ENCODE measurements at places on chromosomes 13 and 19.

GRCh38 chr13:112177450-112178288 lies 110.7 kb downstream of the SOX1 start:
- DNase-seq: no peak

- DNase-seq: no peak
These were observed 22.1 kb downstream of the CACNA1A start for GRCh38 chr19:13484166-13484565.

- peak; percentile 48 for DNase-seq
These were observed 12.7 kb upstream of the PSMD8 start for GRCh38 chr19:38361633-38362075.

GRCh38 chr13:102517959-102518358 lies 78.8 kb upstream of the TPP2 start:
- no peak for DNase-seq

DNA sequence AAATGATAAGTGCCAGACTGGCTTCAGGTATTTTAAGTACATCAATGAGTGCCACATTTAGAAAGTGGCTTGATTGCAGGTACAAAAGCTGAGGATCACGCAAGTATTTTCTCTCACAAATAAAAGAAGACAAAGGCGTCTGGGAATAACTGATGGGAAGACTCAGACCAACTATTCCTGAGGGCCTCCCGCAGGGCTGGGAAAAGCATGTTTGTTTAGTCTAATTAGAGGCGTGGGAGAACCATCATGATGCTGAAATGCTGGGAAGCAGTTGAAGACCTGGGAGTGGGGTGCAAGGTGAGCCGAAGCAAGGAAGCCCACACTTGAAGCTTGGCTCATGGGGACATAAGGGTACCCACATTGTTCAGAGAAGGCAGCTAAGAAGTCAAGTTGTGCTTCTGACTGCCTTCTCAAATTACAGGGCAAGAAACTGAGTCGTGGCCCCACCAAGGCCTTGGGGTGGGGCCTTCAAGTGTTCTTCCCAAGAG lies 536.0 kb downstream of the MYO16 start:
- DNase-seq: no peak

DNA sequence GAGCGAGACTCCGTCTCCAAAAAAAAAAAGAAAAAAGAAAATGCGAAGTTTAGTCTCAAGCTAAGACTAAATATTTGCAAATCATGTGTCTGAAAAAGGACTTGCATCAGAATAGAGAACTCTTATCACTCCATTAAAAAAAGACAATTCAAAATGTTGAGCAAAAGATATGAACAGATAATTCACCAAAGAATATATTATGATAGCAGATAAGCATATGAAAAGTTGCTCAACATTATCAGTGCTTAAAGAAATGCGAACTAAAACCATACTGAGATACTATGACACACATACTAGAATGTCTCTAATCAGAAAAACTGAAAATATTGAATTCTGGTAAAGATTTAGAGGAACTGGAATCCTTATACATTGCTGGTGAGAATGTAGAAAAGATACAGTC lies 38.7 kb upstream of the SACS start:
- no peak for DNase-seq

DNA sequence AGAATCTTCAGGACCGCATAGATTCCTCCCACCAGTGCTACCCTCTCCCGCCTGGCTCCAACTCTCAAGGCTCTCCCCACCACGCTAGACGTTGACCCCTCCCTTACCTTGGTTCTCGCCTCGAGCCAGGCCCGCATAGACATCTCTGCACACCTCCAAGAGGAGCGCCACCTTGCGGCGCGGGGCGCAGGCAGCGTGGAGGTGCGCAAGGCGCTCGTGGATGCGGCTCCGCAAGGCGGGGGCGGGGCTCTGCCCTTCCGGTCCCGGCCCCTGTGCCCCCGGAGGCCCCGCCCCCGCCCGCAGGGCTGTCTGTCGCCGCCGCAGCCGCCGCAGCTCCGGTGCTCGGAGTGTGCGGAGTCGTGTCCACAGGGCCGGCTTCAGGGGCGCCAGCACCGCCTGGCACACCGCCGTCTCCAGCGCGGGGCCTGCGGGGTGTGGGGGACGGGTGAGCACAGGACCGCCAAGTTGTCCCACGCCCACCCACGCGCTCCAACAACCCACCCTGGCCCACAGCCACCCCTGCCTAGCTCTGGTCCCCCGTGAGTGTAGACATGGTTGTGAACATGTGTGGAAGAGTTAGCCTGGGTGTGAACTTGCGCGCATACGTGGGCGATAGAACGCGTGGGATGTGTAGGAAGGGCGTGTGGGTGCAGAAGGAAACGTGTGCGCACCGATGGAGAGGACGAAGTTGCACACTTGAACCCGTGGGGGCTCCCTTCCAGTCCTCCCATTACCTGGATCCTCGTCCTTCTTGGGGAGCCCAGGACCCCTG lies 8.1 kb downstream of the RINL start:
- peak; percentile 92 for DNase-seq

DNA sequence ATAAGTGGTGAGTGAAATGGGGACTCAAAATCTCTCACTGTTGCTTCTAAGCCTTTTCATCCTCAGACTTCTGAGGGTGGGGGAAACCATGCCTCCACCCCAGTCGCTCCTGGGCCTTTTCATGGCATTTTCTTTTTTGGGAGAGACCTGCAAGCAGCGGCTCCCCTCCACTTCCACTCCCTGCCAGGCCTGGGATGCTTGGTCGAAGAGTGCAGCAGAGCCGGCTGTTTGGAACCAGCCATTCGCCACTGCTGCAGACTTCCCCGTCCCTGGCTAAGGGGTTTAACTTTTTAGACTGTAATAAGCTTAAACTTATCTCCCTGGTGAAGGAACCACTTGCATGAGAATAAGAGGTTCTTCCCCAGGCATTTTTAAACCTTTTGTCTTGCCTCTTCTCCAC lies 617.2 kb downstream of the PCDH9 start:
- DNase-seq: no peak

GRCh38 chr19:2811221-2811722 lies 8.4 kb upstream of the ZNF554 start:
- DNase-seq: no peak

GRCh38 chr13:100315522-100315921 lies 226.6 kb downstream of the PCCA start:
- no peak for DNase-seq

DNA sequence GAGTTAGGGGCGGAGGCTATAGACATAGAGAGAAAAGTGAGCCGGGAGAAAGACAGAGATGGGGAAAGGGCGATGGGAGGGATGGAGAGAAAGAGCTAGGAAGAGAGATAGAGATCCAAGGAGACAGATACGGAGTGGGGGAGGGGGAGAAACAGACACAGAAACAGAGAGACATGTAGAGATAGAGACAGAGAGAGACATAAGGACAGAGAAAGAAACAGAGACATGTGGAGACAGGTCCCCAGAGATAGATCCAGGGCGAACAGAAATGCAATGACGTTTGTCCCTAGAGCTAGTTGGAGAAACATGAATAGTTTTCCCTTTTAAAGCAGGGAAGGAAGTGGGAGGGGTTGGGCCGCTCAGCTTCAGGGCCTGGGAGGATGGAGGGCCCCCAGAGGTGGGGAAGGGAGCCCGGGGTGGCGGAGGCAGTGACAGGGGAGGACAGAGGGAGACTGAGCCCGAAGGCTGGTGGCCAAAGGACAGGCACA lies 4.6 kb downstream of the PPP1R14A start:
- no peak for DNase-seq

DNA sequence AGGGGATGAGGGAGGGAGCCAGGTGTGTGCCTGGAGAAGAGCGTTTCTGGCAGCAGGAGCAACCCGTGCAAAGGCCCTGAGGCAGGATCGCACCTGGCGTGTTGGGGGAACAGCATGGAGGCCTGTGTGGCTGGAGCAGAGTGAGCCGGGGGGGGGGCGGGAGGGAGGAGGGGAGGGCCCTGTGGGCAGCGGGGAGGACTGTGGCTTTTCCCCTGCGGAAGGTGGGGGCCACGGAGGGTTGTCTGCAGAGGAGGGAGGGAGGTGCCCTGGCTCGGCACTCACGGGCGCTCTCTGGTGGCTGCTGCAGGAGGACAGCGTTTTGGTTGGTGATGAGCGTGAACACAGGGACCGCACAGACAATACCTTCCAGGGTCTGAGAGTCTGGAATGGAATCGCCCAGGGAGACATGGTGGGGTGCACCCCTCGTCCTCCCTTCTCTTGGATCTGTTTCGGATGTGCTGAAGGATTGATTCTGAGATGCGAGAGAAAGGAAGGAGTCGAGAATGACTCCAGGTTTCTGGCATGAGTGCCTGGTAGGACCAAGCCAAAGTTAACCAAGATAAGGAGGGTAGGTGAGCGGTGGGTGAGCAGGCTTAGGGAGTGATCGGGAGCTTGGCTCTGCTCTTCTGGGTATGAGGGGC lies 6.5 kb downstream of the RAB11B start:
- peak; percentile 58 for DNase-seq

- DNase-seq: no peak
These were observed 48.6 kb downstream of the FAM124A start for GRCh38 chr13:51270623-51271415.

DNA sequence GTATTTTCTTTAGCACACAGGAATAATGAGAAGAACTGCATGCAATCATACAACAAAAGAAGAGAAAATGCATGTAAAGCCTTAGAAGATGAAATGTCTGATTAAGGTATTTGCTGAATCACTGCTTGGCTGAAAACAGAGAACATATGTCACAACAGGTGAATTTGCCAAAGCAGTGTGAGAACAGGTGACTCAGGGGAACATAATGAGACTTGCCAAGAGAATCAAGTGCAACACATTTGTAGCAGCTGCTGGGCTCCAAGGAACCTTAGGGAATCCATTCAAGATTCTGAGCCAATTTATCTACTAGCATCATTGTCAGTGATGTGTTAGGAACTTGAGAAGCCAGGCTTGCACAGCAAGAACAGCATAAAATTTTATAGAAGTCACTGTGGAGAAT lies 273.1 kb downstream of the PCDH20 start:
- no peak for DNase-seq

GRCh38 chr13:52179925-52180324 lies 20.5 kb upstream of the NEK3 start:
- no peak for DNase-seq

DNA sequence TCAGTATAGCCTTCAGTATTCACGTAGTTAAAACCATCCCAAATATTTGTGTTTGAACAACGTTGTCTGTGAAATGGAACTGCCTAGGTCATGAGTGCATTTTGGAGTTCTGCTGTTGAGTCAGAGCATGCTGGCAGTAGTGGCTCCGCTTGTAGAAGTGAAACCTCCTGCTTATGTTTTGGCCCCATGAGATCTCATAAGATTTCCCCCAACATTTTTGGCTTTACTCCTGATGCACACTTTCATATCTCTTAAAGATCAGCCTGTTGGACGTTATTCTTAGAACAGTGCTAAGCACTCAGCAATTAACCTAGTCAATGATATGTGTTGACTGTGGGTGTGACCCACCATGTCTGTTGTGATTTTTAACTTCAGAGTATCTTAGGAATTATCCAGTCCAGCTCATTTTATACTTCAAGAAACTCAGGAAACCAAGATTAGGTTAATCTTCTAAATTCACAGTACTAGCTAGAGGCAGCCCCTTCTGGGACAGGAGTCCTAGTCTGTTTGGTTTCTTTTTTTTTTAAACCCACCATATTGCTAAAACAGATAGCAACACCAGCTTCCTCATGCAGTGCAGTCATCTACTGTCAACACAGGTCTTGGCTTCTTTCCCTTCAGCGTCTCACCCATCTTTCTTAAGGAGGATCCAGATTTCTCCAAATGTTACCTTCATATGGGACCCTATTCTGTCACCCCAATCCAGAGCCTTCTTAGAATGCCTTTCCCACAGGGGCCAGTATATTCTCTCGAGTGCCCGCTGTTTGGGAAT lies 26.2 kb downstream of the RAP2A start:
- DNase-seq: no peak

DNA sequence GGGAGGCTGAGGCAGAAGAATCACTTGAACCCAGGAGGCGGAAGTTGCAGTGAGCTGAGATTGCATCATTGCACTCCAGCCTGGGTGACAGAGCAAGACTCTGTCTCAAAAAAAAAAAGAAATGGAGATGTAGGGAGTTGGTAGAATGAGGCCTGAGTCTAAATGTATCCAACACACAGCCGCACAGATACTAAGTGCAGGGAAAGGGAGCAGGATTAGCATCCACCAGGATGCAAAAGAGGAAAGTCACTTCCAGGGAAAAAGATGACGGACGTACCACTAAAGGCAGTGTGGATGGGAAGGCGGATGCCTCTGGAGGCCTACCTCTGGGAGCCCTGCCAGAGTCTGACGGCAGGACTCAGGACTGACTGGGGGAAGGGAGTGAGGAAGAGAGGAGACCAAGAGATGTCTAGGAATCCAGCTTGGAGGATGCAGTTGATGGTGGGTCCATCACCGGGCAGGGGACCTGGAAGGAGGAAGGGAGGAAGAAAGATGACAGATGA lies 6.8 kb downstream of the FAM98C start:
- DNase-seq: no peak

DNA sequence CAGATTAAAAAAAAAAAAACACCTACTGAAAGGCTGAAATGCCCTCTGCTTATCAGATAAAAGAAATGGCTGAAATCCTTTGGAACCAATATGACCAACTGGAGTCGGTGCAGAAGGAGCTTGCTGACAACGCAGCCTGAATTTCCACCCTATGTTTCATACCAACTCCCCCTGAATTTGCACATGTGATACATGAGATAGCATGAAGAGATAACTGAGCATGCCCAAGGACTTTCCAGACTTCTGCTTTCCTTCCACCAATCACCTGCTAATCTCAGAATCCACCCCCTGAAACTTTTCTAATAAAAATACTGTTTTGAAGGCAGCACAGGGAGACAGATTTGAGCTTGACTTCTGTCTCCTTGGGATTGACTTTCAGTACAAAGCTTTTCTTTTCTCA lies 32.2 kb upstream of the WDFY2 start:
- DNase-seq: no peak

DNA sequence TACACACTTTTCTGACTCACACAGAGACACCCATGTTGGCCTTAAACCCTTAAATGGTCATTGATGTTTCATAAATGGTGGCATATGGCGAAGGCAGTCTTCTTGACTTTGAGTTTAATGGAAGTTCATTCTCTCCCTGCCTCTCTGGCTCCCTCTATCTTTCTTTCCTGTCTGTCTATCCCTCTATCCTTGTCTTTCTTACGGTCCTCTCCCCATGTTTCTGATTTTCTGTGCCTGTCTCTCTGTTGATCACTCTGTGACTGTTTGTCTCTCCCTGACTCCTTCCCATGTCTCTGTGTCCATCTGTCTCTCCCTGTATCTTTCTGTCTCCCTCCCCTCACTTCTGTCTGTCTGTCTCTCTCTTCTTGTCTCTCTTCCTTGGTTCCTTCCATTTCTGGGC lies 43.2 kb upstream of the SHKBP1 start:
- no peak for DNase-seq

Measured in CD8-positive, alpha-beta memory T cell (primary cell).